ENCODE measurements at places on chromosomes 12 and 14.
A peak's percentile ranks its signal among the peaks of the same experiment; 100 is the strongest.

DNA sequence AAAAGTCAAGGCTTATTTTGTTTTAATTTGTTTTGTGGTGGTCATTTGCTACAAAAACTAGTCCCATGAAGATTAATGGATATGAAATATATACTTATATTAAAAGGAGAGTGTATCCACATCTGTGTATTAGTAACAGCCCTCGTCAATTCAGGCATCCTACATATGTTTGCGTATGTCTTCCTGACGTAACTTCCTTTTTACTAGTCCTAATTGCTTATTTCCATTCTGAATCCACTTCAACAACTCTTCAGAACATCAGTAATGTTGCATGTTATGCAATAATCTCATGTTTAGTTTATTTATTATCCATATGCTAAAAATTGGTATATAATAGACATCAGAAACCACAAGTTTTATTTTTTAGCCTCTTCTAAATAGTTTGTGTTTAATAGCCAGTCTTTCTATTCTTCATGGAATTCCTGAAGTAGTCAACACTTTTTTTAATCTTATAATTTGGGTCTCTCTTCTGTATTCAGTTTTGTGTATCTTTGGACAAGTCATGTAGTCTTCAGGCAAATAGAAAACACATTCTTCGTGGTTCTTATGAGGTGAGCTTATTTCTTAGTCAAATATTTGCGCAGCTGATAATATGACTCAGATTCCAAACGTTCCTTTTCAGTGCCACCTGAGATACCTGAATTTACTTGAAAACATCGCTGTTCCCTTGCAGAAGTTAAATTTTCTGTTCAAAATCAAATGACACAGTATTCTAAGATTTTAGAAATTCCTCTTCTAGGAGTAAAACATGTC, 268.6 kb downstream of the CCDC59 start:
- DNase-seq: no peak

- no peak for DNase-seq
These were observed 906 bp downstream of the LARP4 start for GRCh38 chr12:50401500-50402081.

GRCh38 chr12:105348142-105348541, 17.7 kb downstream of the C12orf75 start:
- no peak for DNase-seq

DNA sequence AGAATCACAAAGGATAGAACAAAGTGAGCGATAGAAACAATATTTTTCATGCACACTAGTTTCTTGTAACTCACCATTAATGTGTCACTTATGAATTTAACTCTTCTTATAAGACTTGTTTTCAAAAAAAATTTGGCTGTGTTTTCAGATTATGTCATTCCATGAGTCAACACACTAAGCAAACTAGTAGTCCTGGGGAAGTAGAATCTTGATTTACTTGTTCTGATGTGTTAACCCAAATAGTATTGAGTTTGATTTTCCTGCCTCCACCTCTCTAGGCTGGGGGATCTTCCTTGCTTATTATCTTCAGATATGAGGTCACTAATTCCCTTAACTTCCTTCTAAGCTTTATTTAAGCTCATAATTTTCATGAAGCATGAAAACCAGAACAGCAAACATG, 151.0 kb upstream of the SEL1L start:
- DNase-seq: no peak

DNA sequence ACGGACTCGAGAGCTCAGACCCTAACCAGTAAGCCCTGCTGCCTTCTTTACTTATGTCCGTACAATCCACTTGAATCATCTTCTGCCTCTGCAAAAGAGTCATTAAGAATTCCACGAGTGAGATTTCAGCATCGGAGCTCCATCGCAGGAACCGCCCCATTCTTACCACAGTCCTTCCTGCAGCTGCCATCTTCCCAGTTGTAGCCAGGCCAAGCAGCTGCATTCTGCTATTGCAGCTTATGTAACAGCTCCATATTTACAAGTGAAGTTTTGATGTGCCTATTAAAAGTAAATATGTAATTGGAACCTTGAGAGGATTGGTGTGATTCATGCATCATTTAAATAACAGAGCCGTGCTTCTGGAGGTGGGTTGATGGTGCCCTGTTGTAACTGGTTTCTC, 157.4 kb downstream of the KICS2 start:
- no peak for DNase-seq

DNA sequence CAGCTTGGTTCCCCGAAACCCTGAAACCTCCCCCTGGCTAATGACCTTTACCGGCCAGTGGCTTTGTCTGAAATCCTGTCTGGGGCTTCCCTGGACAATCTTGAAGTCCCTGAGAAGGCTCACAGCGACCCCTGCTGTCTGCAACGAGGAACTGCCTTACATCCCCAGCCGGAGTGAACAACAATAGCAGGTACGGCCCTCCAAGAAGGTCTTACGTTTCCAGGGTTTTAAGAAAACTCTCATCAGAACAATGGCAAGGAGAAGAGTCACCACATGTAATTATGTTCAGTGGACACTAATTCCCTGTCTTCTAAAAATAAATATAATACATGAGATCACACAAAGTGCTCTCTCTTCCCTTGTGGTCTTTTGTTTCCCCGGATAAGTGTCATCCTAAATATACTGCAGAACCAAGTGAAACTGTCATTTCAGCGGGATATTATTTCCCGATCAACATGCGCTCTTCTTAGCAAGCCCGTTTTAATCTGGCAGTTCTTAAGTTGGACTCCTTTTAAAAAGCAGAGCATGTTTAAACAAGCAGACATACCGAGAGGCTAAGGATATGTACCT, 53.3 kb downstream of the RBM19 start:
- DNase-seq: peak; percentile 73

DNA sequence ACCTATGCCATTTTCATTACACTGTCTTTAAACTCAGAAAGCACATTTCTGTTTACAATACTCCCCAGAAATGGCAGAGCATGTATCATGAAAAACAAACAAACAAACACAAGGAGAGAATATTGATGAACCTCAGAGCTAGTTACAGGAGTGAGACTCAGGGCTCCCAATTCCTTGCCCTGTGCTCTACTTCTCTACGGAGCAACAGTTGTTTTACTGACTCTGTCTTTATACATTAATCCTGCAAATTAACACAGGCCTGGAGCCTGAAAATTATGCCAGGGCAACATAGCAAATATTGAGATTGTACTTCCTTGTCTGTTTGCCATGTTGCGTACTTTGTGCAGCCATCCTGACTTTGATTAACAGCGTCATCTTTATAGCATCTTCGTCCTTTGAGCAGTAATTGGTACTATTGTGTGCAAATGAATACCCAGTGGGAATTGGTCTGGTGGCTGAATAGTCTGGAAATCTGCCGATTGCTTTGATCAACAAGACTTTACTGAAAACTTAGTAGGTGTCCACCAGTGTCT, 15.2 kb upstream of the AKAP6 start:
- DNase-seq: no peak

- DNase-seq: no peak
These were observed 307.4 kb downstream of the NUAK1 start for GRCh38 chr12:105831372-105831771.

- peak; percentile 73 for DNase-seq
These were observed 83.2 kb upstream of the HMGA2 start for GRCh38 chr12:65740873-65741600.

GRCh38 chr12:91239481-91239880, 56.9 kb upstream of the DCN start:
- no peak for DNase-seq

DNA sequence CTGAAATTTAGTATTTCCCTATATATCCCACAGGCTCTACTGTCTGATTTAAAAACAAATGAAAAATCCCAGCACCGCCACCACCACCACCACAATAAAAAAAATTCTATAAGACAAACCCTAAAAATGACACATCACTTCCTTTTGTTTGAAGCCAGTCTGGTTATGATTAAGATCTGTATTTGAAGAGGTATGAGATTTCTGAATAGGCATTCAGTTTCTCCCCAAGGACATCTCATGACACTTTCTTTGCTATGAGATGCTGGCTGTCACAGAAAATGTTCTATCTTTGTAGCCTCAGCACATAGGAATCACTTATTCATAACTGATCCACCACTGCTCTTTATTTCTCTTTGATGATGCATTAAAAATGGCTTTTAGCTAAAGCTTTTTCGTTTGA, 1071.0 kb downstream of the SLC6A15 start:
- DNase-seq: no peak

GRCh38 chr12:52573306-52573705, 337 bp downstream of the KRT74 start:
- no peak for DNase-seq

- no peak for DNase-seq
These were observed 11.3 kb downstream of the NFATC4 start for GRCh38 chr14:24378981-24379906.

DNA sequence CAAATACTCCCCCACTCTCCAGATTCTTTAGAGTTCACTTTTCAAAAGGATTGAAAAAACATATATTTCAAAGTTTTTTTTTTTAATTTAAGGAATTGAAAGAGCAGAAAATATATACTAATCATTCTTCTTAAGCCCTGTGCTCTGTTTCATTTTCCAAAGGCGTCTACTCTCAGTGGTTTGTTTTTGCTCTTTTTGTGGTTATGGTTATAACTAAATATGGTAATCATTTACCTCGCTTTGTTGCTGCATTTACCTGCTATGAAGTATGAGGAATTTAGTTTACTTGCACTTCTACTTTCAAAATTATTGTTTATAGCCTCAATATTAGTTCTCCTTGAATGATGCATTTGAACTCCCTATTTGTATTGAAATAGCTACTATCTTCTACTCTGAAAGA, 55.9 kb upstream of the LRRK2 start:
- DNase-seq: no peak

DNA sequence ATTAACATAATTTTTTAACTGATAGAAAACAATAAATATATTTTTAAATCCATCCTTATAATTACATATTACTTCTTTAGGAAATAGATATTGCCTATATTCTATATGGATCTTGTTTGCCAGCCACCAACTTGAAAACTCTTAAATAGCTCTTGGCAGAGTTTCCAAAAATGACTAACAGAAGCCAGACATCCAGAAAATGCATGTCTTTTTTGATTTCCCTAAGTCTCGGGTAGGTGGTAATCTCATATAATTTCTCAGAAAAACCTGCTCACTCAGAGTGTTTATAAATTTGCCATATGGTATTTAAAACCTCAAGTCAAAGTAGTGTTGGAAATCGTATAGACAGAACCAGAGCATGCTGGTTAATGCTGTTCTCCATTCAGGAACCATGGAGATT, 360.4 kb upstream of the FOXG1 start:
- no peak for DNase-seq

GRCh38 chr12:91339106-91339505, 156.5 kb upstream of the DCN start:
- no peak for DNase-seq

DNA sequence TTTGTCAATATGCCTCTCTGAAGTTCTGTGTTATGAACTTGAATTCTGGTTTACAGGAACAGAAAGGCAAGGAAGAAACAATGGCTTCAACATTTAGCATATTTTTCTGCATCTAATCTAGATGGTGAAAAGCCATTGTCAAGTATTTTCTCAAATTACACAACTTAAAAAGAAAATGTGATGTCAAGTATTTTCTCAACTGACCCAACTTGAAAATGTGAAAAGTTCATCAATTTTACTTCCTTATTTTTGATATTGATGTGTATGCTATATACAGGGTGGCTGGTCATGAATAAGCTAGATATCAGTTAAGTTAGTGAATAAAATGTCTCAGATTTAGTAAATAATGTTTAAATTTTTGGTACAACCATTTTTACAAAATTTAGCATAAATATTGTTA, 196.7 kb downstream of the ALX1 start:
- DNase-seq: no peak

DNA sequence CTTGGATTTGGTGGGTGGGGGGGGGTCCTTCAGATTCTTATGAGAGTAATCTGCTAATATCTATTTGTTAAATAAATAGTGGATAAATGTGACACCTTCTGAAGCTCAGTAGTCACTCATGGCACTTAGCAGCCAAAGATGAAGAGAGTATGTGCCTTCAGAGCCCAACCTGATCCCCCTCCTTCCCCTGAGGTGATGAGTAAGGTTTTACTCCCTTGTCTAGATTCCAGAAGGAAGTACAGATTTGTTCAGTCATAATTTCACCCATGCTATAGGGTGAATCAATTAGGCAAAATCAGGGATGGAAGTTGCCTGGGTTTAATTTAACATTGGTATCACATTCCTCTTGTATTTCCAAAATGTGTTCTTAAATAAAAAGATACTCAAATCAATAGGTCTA, 340.3 kb upstream of the ATP2B1 start:
- DNase-seq: no peak

- no peak for DNase-seq
These were observed 1.7 kb downstream of the ORAI1 start for GRCh38 chr12:121628037-121628436.

- no peak for DNase-seq
These were observed 16.1 kb upstream of the HDAC7 start for GRCh38 chr12:47835831-47836155.

- peak; percentile 59 for DNase-seq
These were observed 674 bp downstream of the VDR start for GRCh38 chr12:47903927-47904712.

Data from Kasumi-1 (cell line).